ENCODE measurements at places on chromosomes 11 and 22.

DNA sequence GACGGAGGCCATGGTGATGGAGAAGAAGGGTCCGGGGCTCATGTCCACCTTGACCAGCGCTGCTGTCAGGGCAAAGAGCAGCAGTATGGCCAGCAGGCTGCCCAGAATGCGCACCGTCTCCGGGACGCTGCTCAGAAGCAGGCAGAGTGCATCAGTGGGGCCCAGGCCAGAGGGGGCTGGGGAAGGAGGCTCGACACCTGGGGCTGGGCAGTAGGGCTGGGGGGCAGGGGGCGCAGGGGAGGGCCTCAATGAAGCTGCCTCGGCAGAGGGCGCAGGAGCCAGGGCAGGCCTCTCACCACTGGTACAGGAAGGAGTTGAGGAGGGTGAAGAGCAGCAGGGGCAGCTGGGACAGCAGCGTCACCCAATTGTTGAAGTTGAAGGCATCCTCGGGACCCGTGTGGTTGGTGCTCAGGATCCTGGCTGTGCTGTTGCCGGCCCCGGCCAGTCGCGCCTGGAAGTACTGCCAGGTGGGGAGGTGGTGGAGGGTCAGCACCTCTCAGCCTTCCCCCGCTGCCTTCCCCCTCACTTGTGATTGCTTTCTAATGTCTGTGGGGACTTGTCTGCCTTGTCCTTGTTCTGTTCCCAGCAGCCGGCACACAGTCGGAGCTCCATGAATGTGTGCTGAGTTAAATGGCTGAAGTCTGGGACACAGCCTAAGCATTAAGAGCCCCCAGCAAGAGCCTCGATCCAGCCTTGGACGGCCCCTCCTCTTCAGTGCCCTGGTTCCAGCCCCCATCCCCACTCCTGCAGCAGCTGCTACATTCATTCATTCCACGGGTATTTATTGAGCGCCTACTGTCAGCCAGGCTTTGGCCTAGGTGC, 2.3 kb downstream of the SLC29A2 start:
- no peak for DNase-seq

DNA sequence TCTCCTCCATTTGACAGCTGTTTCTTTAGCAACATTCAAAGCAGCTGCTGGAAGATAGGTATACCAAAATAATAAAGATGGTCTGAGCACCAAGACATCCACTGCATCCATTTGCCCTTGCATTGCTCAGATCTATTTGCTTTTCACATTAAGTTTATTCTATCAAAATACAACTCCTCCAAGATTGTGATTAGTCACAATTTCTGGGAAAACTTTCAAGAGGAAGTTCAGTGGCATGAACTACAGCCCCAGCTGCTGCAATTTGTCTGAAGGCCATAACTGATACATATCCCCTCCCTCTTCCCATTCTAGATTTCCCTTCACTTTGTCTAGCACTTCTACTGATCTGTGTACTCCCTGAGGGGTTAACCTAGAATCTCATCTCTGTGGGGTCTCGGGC, 117.5 kb upstream of the CEP126 start:
- DNase-seq = no peak

DNA sequence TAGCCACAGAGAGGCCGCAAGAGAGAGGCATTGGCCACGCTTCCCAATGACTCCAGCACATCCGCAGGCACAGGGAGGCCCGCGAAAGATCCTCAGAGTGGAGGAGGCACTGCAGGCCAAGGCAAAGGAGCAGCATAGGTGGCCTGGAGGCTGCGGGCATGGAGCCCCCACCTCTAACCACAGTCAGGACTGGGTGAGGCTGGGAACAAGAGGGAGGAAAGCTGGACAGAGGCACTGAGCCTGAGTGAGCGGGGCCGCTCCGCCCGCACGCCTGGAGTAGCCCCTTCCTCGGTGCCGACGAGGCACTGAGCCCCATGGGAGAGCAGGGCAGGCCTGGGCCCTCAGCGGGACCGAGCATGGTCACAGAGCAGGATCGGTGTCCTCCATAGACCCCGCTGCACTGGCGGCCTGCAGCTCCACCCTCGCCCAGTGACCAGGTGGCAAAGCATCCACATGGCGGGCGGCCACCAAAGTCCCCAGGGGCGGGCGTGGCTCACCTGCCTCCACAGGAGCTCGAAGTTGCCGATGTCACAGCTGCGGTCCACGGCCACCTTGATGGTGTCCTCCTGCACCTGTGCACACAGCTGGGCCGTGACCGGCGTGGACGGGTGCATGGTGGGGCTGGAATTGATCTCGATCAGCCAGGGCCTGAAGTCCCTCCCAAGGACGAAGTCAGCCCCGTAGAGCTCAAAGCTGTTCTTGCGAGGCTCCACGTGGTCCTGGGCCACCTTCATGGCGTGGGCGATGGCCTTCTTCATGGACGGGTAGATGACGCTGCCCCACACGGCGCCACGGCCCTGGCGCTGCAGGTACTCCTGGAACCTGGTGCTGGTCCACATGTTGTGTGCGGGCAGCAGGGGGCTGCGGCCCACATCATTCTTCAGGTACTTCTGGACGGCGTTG, 18.9 kb upstream of the IL17REL start:
- no peak for DNase-seq

- no peak for DNase-seq
Observed at GRCh38 chr22:49964136-49965090, 3.8 kb downstream of the PIM3 start.
